ENCODE measurements at places on chromosomes 13 and 19. TPM values are rescaled to one million over a fixed set of nuclear protein-coding genes. Genes with fewer than 3 reads are reported as not detected.

Gene NLRP4
- total RNA-seq, result not detected

Gene OR10H5
- not detected for total RNA-seq

Gene SPTBN4
- total RNA-seq, result 0.34 TPM

Gene ZNF761
- 8.5 TPM for total RNA-seq

Gene OR7C1
- not detected for total RNA-seq

Gene FGF9
- not detected for total RNA-seq

Gene ODAD3
- total RNA-seq, result 0.49 TPM

Gene IZUMO2
- not detected for total RNA-seq

Gene KLK2
- total RNA-seq, result not detected

Gene KLK8
- total RNA-seq, result not detected

Gene TMEM147
- 446 TPM for total RNA-seq

Gene POGLUT2
- 5.6 TPM for total RNA-seq

Gene ZNF441
- not detected for total RNA-seq

Gene RAX2
- total RNA-seq, result not detected

Gene ZNF132
- total RNA-seq, result not detected

Gene ELAVL3
- total RNA-seq, result 0.09 TPM

Gene PLK5
- total RNA-seq, result not detected

Gene TYROBP
- total RNA-seq, result not detected

Gene NLRP11
- total RNA-seq, result not detected

Gene PNPLA6
- 31.8 TPM for total RNA-seq

Gene CATSPERD
- not detected for total RNA-seq

Gene PLPP2
- 76.6 TPM for total RNA-seq

Gene SPRY2
- 16.1 TPM for total RNA-seq

Gene OLFM2
- total RNA-seq, result 11.2 TPM

Gene ZNF627
- 4.3 TPM for total RNA-seq

Gene GDF15
- 31.3 TPM for total RNA-seq

Gene GADD45GIP1
- 53.8 TPM for total RNA-seq

Gene ZNF418
- total RNA-seq, result 1.5 TPM

Gene KCNN4
- total RNA-seq, result 61.0 TPM

Gene SLC6A16
- total RNA-seq, result 1.6 TPM

Gene PLIN4
- 0.08 TPM for total RNA-seq

Gene MYPOP
- total RNA-seq, result 10.5 TPM

Gene OR7D2
- not detected for total RNA-seq

Gene APOE
- 14.5 TPM for total RNA-seq
